ENCODE measurements at places on chromosomes 12 and 14.
A peak's percentile ranks its signal among the peaks of the same experiment; 100 is the strongest.

DNA sequence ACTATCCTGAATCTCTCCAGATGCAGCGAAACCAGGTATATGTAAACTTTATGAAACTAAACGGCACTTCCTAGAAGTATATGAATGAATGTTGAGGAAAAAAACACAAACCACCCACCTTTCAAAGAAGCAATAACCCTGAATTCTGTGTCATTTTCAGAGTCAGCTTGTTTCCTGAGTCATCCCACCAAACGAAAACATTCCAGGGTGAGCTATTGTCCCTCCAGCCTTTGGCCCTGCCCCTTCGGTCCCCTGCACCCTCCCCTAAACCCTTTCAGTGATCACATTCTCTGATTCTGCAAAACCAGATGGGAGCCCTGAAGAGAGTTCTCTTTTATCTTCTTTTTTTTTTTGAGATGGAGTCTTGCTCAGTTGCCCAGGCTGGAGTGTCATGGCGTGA is 202.6 kb upstream of the ALG10B start:
- no peak for DNase-seq

GRCh38 chr12:101706403-101706802 is 9.0 kb downstream of the CHPT1 start:
- no peak for DNase-seq

GRCh38 chr12:51341251-51342007 is 5.0 kb downstream of the CELA1 start:
- peak; percentile 71 for DNase-seq

- no peak for DNase-seq
Measured at GRCh38 chr12:1220127-1221092, 229.4 kb downstream of the ERC1 start.

GRCh38 chr12:62604871-62605270 is 138.2 kb downstream of the MON2 start:
- DNase-seq: no peak

DNA sequence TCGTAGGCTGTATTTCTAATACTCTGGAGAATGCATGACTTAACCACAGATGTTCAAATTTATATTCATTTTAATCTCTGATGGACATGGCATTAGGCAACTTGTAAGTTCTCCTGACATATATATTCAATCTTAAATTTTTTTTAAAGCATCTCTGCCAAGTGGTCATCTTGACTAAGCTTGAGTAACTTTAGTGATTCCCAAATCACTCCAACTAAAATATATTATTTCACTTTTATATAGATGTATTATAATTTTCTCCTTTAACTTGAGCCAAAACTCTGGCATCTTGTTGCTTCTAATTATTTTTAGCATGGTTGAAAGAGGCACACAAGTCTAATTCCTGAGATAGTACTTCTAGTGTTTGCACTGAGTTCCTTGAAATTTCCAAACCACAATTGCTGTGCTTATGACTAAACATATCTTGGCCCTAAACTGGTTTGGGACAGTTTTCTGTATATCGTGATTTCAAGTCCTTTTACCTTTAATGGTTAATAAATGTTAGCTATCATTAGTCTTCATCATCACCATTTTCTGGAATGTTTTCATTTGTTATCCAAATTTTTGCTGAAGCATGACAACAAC is 8.4 kb downstream of the LRFN5 start:
- no peak for DNase-seq

DNA sequence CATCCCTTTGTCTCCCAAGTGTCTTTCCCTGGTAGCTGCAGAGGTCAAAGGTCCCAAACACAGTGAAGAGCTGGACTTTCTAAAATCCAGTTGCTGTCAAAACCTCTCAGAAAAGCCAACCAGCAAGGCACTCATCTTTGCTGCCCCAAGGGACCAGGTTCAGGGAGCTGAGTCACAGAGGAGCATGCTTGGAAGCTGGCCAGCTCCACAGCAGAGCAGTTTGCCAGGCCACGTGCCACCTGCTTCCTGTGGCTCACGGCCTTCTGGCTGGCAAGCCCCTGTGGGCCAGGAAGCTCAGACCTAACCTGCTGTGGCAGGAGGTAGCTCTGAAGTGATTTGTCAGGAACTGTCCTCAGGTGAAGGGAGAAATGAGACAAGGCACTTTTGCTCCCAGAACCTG is 3.6 kb downstream of the ISCU start:
- no peak for DNase-seq

- DNase-seq: no peak
Measured at GRCh38 chr14:67673451-67673850, 981 bp downstream of the VTI1B start.

GRCh38 chr14:106222311-106222710 is 695.9 kb downstream of the TMEM121 start:
- no peak for DNase-seq

DNA sequence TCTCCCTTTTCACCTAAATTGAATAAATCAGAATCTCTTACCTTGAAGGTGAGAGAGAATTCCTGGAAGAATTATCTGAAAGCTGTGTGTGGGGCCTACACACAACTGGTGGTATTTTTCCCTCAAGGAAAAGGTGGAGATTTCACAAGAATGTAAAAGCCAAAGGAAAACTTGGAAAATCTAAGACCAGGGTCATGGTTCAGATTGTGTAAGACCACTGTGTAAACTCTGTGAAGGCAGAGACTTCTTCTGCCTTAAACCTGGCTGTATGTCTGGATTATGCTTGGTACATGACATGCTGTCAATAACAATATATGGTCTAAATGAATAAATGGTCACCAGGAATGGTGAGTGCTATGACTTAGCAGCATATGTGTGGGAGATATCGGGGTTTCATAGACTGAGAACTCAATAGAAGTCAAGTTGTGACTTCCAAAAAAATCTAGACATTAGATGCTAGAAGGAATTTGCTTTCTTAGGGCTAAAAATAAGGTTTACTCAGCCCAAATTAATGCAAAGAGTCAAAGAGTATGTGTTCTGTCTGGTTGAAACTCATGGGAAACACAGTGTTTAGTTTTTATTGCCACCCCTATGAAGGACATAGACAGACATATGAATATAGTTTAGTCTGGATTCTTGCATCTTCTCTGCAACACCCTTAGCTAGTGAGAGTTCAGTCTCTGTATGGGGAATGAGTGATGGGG is 163.7 kb downstream of the SNAPC1 start:
- DNase-seq: no peak

- DNase-seq: peak; percentile 48
Measured at GRCh38 chr14:55316564-55316963, 45.3 kb downstream of the FBXO34 start.

DNA sequence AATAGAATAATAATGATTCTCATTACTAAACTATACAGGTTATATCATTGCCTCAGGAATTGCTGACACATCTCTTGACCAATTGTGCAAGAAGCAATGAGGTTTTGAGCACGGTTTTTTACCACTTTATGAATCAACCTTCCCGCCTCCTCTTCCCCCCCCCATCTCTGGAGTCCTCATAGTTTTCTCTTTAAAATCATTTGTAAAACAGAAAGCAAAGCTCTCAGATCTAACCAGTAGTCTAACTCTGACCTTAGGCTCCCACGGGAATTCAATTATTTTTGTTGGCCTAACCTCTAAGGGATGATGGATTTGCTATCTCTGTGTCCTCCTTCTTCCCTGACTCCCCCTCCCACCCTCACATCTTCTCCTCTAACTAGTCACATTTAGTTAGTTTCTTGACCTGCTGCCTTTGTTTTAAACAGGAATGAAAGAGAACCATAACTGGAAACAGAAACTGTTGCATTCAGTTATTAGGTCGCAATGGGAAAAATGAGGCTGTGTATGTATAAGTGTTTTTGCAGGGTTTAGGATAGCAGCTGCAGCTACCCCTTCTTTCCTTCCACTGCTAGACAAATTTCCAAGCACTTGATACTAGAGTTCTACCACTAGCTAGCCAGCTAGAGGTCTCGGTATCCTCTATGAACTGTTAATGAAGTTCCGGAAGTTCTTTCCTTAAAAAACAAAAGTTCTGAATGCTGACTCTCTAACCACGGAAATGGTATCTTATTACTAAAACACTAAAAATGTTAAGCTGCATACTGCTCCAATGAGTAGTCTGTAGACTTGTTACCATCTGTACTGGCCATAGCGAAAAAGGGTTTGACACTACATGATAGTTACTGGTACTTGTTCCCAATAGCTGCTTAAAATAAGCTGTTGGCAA is 65.4 kb downstream of the TAOK3 start:
- DNase-seq: no peak

- DNase-seq: no peak
Measured at GRCh38 chr12:15033641-15034040, 60.8 kb downstream of the PDE6H start.

GRCh38 chr14:52422650-52423356 is 108.7 kb downstream of the PTGER2 start:
- DNase-seq: no peak

All from renal pelvis (tissue), 12 donors.